ENCODE measurements at places on chromosomes 2 and 18.
A peak's percentile ranks its signal among the peaks of the same experiment; 100 is the strongest.

DNA sequence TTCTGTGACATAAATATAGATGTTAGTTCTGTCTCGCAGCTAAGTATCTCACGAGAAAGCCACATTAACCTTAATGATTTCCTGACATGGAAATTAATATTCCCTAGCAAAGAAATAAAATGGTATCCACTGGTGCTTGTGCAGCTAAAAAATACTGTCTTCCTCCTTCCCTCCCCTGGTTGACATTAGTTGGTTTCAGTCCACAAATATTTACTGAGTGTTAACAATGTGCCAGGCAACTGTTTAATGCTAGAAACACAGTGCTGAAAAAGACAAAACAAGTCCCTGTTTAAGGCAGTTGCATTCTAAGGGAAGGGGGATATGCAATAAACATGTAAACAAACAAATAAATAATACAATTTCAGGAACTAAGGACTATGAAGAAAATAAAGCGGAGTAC lies 44.2 kb upstream of the VPS54 start:
- no peak for DNase-seq

GRCh38 chr2:37037771-37038170 lies 46.4 kb downstream of the HEATR5B start:
- no peak for DNase-seq

GRCh38 chr2:40955635-40956034 lies 503.7 kb upstream of the SLC8A1 start:
- peak; percentile 39 for DNase-seq

GRCh38 chr2:219274361-219274921 lies 4.7 kb upstream of the DNAJB2 start:
- peak; percentile 88 for DNase-seq

DNA sequence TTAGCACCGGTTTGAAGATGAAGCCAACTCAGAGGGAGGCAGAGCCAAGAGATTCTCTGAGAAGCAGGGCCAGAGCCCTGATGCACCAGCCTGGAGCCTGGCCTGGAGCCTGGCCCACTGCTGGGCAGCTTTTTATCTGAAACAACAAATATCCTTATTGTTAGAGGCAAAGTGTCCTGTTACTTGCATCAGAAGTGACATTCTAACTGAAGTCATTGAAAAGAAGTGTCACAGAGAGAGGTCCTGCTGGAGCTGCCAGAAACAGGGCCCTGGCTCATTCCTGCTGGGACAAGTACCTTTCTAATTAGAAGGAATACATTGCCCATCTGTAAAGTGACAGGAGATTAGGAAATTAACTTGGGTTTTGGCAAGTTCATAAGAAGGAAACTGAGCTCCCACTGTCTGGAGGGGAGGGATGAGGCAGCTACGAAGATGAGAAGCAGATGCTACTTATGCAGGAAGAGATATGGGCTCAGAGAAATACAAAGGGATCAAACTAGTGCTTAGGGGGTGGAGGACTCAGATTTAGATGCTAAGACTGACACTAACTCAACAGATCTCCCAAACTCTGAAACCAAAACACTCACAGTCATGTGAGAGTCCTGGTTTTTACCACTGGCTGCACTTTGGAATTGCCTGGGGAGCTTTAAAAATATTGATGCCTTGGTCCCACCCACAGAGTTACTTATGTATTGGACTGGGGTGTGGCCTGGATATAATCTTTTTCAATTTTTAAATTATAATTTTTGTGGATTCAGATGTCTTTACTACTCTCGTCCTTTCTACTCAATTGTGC lies 11.0 kb upstream of the HK2 start:
- DNase-seq = no peak

DNA sequence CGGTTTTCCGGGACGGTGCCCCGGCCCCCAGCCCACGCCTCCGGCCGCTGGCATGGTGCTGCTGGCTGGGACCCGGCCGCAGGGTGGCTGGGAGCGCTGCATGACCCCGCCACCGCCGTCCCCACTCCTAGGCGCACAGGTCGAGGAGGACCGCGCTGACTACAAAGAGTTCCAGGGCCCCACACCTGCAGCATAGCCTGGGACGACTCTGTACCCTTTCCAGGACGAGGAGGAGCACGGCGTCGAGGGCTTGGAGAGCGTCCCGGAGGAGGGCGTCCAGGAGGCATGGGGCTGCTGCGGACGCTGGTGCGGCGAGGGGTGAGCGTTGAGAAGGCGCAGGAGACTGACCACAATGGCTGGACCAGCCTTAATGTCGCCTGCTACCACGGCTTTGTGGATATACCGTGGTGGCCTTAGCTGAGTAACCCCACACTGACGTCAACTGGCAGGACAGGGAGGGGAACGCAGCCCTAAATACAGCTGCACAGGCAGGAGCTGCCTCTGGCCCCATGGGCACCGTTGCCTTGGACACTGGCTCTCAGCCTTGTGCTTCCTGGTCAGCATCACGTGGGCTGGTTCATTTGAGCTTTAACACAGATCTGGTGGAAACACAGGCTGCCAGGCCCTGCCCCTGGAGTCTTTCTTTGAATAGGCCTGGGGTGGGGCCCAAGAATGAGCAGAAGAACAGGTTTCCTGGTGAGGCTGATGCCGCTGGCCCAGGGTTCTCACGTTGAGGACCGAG lies 40.9 kb upstream of the TRIM43B start:
- peak; percentile 36 for DNase-seq

DNA sequence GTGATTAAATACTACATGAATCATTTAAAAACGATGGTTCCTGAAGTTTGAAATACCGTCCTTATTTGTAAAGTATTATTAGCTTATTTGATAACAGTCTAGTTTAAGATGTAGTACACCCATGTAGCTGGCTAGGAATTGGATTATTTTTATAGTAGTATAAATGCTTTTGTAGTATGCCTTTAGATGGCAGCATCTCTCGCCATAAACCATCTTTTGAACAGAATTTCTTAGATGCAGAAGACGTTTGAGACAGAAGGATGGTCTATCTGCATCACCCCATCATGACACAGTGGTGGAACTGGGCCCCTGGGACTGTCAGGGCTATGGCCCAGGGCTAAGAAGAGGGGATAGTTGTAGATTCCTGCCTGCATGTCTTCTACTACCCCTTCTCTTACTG lies 152.7 kb downstream of the WDSUB1 start:
- DNase-seq = no peak

DNA sequence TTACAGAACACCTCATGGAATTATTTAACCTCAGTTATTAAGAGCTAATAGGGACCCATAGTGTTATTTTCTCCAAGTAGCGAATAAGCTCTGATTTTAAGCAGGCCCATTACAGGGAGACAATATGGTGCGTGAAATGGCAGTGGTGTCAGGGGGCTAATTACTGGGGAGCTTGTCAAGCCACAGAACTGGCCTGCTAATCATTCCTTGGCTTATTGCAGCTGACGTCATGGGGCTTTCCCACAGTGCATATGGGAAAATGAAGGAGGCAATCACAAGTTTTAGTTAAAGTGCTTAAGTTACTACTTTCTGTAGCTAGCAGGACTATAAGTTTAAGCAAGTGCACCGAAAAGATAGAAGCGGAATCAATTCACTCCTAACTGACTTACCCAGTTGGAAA lies 262.5 kb downstream of the TGIF1 start:
- DNase-seq = no peak

GRCh38 chr18:32093102-32093511 lies 1.4 kb downstream of the RNF138 start:
- peak; percentile 34 for DNase-seq

Data from PC-3 (cell line).